CD4-positive, alpha-beta T cell treated with Interferon alpha-2 for 1 hour (primary cell): ENCODE measurements at places on chromosomes 13 and 19.
A peak's percentile ranks its signal among the peaks of the same experiment; 100 is the strongest.

DNA sequence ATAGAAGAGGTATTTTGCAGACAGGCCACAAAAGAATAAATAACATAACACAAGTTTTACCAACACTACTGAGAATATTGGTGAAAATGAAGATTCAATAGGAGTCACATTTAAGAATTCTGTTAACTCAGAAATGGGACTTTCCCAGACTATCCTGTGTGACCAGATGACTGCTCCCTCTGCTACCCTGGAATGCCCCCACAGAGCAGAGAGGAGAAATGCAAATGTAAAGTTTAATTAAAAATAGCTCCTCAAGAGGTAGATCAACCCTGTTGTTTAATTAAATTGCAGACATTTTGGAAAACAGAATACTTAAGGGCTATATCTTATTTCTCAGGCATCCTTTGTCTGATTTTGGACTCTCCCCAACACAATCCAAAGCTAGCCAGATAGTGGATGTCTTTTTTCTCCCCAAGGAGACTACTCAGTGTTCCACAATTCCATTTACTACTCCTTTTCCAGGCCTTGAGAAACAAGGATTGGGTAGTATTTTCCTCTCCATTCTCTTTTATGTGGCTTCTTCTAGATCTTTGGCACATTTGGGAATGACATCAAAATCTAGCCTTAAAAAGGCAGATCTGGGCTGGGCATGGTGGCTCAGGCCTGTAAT is 104.7 kb upstream of the TSC22D1 start:
- DNase-seq, result no peak

- no peak for DNase-seq
These were observed 16.9 kb downstream of the MED26 start for GRCh38 chr19:16611121-16611520.

- no peak for DNase-seq
These were observed 130.6 kb downstream of the STARD13 start for GRCh38 chr13:33154911-33155310.

- DNase-seq, result no peak
These were observed 1.4 kb downstream of the SLC1A6 start for GRCh38 chr19:14978161-14978776.

GRCh38 chr19:2477732-2478191 is 1.8 kb downstream of the GADD45B start:
- DNase-seq, result peak; percentile 22

DNA sequence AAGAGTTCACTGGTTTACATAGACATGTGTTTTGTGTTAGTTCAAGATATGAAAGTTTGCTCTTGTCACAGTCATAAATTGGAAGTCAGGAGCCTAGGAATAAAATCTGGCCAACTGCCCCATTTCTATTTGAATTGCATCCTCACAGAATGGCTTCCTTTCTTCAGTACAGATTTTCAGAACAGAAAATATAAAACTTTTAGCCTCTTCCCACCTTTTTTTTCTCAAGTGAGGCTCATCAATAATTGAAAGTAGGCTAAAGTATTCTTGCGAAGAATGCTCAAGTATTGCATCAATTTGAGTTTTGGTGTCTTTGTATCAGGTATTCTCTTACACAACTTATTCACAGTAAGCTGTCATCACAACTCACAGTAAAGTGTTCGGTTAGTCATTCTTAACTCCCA is 802.7 kb downstream of the PCDH9 start:
- no peak for DNase-seq

GRCh38 chr13:108597943-108598342 is 31.5 kb upstream of the MYO16 start:
- no peak for DNase-seq

DNA sequence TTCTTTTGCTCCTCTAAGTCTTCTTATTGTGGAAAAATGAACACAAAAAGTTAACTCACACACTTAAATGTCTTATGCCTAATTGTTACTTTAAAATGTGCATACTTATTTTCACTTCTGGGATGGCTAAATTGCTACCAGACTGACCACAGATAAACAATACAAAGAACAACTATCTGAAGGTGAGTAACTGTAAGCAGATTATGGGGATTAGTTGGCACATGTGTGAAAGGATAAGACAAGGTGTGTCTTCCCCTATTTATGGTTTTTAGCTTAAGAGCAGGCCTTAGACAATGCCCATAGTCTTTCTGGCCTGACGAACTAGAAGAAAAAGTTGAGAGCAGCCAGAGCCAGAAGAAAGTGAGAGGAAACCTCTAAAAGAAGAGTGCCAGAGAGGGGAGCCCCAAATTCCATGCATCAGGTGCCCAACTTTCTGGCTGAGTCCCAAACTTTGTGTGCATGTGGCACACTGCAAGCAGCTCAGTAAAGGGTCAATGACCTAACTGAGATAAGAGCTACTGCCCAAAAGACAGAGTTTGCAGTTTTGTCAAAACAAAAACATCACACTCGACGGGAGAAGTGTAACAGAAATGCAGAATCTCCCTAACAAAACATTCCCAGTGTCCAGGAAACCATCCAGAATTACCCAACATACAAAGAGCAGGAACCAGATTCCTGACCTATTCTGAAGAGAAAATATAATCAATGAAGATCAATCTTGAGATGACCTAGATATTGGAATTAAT is 375.4 kb downstream of the KCNRG start:
- DNase-seq, result no peak

DNA sequence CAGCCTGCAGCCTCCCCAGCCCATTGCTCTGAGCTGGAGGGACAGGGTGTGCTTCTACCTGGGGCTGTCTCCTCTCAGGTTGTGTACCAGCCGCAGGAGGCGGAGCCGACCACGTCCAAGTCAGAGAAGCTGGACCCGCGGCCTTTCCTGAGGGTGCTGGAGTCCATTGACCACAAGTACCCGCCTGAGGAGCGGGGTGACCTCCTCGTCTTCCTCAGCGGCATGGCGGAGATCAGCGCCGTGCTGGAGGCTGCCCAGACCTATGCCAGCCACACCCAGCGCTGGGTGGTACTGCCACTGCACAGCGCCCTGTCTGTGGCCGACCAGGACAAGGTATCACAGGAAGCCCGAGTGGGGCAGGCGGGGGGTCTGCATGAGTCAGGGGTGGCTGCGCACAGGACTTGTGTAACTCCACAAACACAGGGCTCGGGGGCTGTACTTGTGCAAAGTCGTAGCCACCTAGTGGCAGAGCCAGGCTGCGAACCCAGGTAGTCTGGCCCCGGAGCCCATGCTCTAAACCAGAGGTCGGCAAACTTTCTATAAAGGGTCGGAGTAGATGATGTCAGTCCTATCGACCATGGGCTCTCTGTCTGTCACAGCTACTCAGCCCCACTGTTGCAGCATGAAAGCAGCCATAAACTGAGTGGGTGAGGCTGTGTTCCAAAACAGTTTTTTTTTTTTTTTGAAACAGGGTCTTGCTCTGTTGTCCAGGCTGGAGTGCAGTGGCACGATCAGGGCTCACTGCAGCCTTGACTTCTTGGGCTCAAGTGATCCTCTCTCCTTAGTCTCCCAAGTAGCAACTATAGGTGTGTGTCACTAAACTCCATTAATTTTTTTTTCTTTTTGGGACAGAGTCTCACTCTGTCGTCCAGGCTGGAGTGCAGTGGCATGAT is 8.9 kb downstream of the DHX34 start:
- no peak for DNase-seq

DNA sequence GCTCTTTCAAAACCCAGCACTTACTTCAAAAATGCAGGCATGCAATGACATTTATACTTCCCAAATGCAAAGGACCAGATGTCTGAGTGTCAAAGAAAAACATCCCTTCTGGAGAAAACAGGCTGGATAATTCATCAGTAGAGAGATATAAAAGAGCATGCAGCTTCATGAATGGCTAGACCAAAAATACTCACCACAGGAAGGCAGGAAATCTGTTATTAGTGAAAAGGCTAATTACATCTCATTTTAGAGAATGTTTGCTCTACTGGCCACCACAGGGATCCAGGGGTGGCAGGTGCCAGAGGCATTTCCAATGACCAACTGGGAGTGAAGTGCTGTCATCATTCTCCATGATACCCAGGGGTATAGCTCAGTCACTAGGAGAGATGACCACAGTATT is 106.5 kb downstream of the LHFPL6 start:
- DNase-seq, result no peak
